Putamen (tissue), 1 donor: ENCODE measurements at places on chromosomes 1 and 21.

GRCh38 chr1:97423403-97423802, 497.4 kb downstream of the DPYD start:
- no peak for DNase-seq

GRCh38 chr1:115458426-115459114, 120.5 kb upstream of the NGF start:
- no peak for DNase-seq

- DNase-seq, result no peak
Observed at GRCh38 chr1:11309385-11309784, 36.4 kb downstream of the UBIAD1 start.

GRCh38 chr1:230228236-230228897, 161.3 kb downstream of the GALNT2 start:
- no peak for DNase-seq

DNA sequence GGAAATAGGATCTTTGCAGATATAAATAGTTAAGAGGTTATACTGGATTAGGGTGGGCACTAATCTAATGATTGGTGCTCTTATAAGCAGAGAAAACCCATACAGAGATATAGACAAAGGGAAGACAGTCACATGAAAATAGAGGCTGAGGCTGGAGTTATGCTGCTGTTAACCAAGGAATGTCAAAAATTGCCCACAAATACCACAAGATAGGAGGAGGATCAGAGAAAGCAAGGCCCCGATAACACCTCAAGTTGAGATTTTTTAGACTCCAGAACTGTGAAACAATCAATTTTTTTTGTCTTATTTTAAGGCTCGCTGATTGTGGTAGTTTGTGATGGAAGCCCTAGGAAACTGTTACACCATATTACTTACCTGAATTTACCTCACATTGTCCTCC, 513.2 kb downstream of the COL11A1 start:
- no peak for DNase-seq

DNA sequence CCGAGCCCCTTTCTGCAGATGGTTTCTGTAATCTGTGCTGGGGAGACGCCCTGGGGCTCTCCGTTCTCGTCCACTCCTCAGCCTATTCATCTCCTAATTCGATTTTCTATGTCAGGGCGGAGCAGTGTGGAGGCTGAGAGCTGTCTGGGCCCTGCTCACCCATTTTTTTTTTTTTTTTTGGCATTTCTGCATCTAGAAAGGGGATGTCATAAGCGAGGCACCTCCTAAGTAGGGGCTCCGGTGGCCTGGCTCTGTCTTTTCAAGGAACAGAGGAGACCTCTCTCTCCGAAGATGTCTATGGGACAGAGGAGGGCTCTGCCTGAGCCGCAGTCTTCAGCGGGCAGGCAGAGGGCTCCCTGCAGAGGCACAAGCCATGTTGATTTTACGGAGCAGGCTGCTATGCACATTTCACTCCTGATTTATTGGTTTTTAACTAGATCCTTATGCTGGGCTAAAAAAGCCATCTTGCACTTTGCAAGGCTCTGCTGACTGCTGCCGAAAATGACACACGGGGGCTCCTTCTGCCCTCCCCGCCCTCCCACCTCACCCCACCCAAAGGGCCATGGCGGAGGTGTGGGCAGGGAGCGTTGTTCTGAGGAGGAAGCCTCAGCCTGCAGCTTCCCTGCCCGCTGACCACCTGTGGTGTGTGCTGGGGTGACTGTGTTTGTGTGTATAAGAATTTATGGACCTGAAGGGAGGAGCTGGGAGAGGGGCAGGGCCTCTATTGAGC, 71.0 kb downstream of the FOXD2 start:
- no peak for DNase-seq
